GM23248 (cell line): ENCODE measurements at places on chromosomes 3 and 15. TPM values are rescaled to one million over a fixed set of nuclear protein-coding genes. Genes with fewer than 3 reads are reported as not detected.

The A4GNT gene
- 0.14 TPM in 1 of 2 replicates, not detected in the other for polyA plus RNA-seq

GRCh38 chr15:82656641-82657266, 9.6 kb upstream of the CPEB1 start:
- DNase-seq = no peak

DNA sequence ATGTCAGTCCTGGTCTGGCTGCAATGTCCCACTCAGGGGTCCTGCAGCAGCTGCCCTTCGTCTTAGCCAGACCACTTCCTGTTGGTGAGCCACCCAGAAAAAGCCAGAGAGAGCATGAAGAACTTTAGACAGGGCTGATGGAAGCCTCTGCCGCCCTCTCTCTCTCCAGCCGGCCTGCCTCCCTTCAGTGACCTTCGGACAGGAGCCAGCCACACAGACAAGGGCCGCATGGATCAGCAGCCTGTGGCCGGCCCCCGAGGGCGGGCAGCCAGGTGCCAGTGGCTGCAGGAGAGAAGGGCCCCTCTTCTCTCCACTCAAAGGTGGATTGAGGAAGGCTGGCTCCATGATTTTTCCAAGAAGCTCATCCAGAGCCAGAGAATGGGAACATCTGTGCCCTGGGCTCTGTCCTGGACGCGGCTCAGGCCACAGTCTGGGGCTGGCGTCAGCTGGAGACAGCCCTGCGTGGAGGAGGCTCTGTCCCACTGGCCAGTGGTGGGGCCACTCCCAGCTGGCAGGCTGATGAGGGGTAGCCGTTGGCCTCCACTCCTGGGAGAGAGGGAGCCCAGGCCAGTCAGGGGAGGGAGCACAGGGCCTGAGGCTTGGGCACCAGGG, 42.9 kb downstream of the ISG20 start:
- no peak for DNase-seq

DNA sequence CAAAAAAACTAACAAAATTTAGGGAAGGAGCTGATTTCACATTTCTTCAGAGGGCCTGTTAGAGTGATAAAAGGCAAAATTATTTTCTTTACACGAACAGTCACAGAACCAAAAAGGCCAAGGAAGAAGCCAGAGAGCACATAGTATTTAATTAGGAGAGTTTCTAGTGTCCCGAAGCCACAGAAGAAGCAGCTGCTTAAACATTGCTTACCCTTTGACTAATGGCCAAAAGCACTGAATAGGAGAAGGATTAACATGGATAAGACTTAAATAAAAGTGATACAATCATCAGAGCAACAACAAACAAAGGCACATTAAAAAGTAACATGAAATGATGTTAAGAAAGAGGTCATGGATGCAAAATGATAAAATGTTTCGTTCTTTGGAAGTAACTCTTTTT, 98.6 kb downstream of the CHL1 start:
- DNase-seq = no peak

The TMIE gene
- 0.19 TPM in 1 of 2 replicates, not detected in the other for polyA plus RNA-seq

The ITGA11 gene
- polyA plus RNA-seq = 312 TPM in 2 replicates

The KLF15 gene
- polyA plus RNA-seq = 0.14 TPM in 1 of 2 replicates, not detected in the other

DNA sequence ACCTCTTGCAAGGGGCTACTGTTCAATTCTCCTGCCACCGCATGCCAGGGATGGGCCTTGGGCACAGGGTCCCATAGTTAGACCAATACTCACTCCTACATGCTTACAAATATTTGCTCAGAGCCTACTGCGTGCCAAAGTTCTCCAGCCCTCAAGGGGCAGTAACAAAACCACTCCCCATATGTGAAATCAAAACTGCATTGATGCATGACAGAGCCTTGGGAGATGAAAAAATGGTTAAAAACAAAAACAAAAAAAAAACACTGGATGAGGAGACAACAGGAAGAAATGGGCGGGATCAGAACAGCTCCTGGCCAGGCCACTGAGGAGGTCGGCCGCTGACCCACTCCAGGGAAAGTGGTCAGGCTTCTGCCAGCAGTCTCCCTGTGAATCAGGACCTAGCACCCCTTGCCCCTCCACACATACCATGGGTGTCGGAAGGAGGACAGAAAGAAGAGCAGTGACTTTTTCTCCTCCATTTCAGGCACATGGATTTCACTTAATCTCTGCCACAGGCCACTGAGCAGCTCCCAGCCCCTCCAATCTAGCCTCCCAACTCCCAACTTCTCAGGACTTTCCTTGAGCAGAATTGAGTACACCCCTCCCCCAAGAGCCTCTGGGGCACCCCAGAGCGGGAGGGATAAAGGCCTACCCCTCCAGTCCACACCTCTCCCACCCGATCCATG, 2.8 kb downstream of the PLXNB1 start:
- peak; percentile 23 for DNase-seq

The KIF7 gene
- 6.9 and 7.2 TPM in 2 replicates for polyA plus RNA-seq

- DNase-seq = peak; percentile 0
Observed at GRCh38 chr3:2099028-2099671, 484 bp downstream of the CNTN4 start.

GRCh38 chr3:49026536-49026935, 2.7 kb downstream of the IMPDH2 start:
- no peak for DNase-seq

DNA sequence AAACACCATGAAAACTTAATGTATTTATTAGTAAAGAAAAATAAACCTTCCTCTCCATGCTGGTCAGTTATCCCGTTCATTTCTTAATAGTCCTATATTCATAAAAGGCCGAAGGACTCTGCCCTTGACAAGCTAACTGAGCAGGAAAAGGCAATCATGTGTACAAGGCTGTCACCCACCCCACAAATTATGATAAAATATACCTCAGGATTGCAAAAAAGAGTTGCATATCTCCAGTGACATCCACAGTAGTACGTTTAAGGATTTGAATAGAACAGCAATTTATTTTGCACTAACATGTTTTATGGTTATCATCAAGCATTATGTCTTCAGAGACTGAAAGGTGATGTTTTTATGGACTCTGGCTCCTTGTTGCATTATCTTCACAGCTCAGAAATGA, 157.6 kb downstream of the FOXB1 start:
- DNase-seq = no peak

DNA sequence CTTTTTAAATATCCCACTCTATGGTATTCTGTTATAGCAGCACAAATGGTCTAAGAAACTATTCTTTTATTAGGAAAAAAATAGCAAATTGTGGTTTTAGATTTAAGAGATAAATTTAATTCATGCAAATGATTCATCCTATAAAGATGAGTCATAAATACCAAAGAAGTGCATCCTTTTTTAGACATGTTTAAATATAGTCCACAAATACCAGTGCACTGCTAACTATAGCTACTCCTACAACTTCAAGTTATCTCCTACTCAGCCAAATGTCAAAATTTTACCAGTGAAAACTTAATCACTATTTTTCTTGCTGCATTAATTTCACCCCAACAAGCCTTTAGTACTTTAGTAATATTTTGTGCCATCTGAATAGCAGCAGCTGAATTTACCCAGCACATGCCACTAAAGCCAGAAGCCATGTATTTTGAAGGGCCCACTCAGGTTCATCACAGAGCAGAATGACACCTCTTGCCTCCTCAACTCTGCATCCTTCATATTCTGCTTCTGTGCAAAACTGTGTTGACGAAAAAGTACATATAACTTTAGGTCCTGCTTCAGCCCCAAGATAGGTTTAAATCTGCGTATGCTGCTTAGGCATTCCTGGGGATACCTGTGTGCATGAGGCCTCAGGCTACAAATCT, 24.9 kb downstream of the CX3CR1 start:
- peak; percentile 75 for DNase-seq

DNA sequence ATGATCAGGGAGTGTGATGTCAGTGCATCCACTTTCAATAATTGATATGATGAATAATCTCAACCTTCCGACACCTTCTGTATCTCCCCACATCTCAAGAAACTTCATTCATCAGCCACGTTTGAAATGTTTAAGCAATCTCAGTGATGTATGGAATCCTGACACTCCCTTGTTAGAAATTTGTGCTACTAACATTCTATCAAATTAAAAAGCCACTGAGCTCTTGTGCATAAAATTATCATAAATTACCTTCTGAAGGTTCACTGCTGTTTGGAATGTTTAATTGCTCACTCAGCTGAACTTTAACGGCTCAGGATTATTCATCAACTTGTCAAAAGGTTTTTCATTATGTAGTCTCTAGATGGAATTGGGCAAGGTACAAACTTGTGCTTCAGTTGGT, 108.4 kb upstream of the DPH6 start:
- DNase-seq = no peak

The GAP43 gene
- polyA plus RNA-seq = 1.1 and 1.8 TPM in 2 replicates

The ITPKA gene
- 0.14 TPM in 1 of 2 replicates, not detected in the other for polyA plus RNA-seq

GRCh38 chr3:153129426-153129825, 32.6 kb upstream of the RAP2B start:
- DNase-seq = no peak

- DNase-seq = peak; percentile 20
Observed at GRCh38 chr3:155339052-155339451, 45.6 kb upstream of the STRIT1 start.

DNA sequence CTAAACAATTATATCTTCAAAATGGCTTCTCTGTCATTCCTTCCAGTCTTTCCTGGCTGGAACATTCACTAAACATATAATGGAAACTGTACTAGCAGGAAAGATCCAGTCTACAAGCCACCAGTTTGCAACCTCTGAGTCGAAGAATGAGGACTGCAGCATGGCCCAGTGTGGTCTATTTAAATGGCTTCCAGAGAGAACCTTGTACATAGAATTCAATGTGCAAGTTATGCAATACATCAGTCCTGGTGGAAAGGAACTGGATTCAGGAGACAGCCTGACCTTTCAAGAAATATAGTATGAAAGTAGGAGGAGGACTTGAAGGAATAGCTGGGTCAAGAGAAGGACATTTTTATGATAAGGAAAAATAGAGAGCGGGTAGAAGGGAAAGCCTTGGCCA, 49.9 kb downstream of the NEK10 start:
- no peak for DNase-seq

GRCh38 chr3:39752019-39752637, 57.3 kb upstream of the MYRIP start:
- DNase-seq = no peak

DNA sequence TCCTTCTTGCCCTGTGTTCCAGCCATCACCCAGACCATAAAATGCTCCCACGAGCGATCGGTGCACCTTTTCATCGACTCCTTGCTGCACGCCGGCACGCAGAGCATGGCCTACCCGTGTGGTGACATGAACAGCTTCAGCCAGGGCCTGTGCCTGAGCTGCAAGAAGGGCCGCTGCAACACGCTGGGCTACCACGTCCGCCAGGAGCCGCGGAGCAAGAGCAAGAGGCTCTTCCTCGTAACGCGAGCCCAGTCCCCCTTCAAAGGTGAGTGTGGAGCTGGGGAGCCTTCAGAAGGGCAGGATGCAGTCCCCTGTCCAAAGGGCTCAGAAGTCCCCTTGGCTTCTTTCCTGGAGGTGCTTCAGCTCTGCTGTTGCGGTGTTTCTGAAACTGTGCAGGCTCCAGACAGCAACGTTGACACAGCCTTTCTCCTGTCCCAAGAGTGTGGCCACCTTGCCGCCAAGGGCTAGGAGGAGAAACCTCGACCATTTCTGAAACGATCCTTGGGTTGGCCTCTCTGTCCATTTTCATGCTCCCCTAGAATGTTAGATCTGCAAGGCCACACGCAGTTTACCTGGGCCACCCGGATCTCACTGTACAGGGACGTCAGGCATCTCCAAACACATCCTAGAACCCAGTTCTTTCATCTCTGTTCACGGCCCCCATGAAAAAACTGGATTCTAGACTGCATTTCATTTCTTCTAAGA, 116.7 kb downstream of the LIPC start:
- DNase-seq = no peak

- DNase-seq = peak; percentile 89
Observed at GRCh38 chr15:59662260-59662659, 4.9 kb upstream of the GTF2A2 start.

DNA sequence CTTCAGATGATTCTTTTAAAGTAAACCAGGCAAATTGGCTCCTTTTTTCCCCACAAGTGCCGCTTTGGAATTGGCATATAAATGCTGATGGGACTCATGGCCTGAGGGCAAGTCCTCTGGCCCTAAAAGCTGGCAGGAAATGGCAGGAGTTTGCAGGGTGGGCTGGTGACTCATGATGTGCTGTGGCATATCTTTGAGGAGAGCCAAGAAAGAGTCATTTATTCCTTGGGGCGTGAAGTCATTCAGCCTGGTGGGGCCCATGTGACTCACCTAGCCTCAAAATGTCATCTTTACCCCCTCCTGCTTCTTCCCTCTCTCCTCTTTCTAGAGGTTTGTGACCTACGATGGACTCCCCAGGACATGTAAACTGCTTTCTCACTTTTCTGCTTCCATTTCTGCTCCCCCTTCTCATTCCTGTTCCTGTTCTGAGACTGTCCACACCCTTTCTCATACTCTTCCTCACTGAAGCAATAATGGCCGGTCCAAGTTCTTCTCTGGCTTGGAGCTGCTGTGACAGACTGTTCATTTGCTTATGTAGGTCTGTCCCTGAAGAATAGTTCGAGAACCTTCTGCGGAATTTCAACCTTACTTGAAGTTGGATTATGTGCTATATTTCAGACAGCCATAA, 326.1 kb downstream of the SATB1 start:
- peak; percentile 99 for DNase-seq

DNA sequence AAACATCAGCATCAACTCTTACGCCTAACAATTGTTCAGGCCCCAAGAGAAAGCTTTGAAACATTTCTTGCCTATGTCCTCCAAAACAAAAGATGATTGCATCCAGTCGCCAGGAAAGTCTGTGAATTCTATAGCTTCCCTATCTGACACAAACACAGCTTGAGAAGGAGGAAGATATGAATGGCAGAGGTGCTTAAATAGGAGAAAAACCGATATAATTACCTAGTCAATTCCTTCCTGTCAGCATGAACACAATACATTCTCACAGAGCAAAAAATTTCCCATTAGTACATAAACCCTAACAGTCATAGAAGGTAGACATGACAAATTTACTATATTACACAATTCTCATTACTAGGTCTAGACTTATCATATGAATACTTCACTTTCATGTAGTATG, 326.5 kb downstream of the CGGBP1 start:
- DNase-seq = no peak

DNA sequence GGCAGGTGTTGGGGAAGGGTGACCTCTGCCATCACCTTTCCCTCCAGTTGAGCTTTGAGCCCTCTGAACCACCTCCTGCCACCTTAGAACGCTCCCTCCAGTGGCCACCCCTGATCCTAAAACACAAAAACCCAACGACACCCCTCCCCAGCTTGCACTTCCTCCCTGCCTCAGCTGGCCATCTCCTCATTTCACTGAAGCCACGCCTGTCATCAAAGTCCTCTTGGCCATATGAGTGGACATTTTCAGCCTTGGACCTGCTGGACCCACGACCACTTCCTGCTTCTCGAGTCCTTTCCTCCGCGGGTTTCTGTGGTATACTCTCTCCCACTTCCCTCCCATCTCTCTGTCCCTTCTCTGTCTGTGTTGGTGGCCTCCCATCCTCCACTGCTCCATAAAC, 48.5 kb upstream of the NR2C2 start:
- DNase-seq = no peak

The ARPP21 gene
- polyA plus RNA-seq = not detected in 2 replicates

- DNase-seq = peak; percentile 40
Observed at GRCh38 chr3:46168583-46169345, 39.3 kb downstream of the CCR1 start.

The CFAP44 gene
- polyA plus RNA-seq = 0.55 and 0.63 TPM in 2 replicates

GRCh38 chr15:33330931-33331330, 20.2 kb downstream of the RYR3 start:
- DNase-seq = no peak

- DNase-seq = no peak
Observed at GRCh38 chr3:144129536-144130214, 158.1 kb downstream of the DIPK2A start.

- DNase-seq = peak; percentile 68
Observed at GRCh38 chr3:184636741-184637316, 75.0 kb downstream of the MAGEF1 start.

GRCh38 chr3:185210621-185211142, 43.2 kb downstream of the EHHADH start:
- DNase-seq = no peak

- DNase-seq = no peak
Observed at GRCh38 chr3:183545708-183546107, 9.8 kb downstream of the KLHL6 start.
